ENCODE measurements at places on chromosomes 1 and 21.

GRCh38 chr21:35529171-35529863 lies 480.2 kb upstream of the RUNX1 start:
- peak; percentile 44 for DNase-seq

DNA sequence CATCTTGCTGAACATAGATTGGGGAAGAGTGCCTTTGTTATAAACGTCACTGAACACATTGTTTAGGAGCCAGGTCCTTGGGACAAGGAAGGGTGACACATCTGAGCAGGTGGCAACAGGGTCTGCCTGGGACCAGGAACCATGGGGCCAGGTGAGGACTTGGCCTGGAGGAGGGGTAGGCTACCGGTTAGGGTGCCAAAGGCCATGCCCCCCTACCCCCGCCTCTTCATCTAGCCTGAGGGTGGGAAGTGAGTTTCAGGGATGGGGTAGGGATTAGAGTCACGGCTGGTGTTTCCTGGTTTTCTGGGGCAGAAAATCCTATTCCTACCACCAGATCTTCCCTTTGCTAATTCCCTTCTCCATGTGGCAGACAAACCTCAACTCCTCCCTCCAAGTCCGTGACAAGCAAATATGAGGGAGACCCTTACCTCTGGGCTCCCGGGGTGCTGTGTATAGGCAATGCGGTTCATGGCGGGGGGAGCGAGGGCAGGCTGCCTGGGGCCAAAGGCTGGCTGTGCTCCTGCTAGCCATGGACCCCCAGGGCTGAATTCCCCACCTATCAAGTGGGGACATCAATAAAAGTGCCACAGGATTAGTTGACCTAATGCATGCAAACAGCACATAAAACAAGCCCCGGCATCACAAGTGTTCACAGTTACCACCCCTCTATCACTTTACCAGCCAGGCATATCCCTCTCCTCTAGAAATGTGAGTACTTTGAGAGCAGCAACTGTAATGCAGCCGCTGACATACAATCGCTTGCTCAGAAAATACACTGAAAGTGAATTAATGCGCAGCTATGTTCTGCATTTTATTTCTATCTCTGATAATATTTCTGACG lies 14.5 kb downstream of the CD247 start:
- no peak for DNase-seq

DNA sequence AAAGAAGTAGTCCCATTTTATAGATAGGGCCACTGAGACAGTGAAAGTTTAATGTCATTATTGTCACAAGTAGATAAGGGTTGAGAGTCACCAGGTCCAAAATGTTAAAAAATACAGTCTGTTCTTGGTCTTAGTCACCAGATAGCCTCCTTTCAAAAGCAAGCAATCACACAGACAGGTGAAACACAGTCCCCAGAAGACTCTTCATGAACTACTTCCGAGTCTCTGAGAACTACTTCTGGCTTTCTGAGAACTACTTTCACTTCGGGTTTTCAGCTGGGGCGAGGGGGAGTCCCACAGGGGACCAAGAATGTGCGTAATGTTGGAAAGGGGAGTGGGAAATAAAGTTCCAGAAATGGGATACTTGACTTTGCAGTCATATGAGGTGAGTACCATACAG lies 143.2 kb downstream of the HHIPL2 start:
- DNase-seq: peak; percentile 25

DNA sequence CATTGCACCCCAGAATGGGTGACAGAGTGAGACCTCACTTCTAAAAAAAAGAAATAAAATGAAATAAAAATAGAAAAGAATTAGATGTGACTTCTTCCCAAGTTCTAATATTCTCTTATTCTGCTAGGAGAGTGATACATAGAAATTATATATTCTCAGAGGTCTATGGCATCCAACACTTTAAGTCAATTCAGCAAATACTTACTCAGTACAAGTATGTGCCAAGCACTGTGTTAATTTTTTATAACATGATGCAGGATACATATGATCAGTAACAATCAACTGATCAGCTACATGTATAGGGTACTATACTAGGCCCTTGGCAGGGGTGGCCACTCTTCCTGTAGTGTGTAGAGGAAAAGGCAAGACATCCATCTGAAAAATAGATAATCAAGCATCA lies 13.0 kb upstream of the JAK1 start:
- no peak for DNase-seq

- DNase-seq: no peak
Measured at GRCh38 chr21:46126309-46127238, 28.7 kb downstream of the COL6A2 start.

DNA sequence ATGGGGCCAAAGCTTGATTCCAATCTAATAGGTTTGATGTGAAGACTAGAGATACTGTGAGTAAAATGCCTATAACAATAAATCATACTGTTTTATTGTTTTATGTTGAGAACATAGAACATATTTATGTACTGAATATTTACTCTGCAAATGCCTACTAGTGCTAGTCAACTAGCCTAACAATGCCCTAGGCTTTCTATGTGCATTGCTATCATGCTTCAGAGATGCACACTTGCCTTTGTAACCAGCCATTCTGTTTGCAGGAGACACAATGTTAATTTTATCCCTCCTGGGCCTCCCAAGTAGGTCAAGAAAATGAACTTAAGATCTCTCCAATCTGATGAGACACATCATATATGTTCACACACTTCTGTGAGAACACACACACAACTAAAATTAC lies 530.8 kb upstream of the BEND5 start:
- DNase-seq: no peak

DNA sequence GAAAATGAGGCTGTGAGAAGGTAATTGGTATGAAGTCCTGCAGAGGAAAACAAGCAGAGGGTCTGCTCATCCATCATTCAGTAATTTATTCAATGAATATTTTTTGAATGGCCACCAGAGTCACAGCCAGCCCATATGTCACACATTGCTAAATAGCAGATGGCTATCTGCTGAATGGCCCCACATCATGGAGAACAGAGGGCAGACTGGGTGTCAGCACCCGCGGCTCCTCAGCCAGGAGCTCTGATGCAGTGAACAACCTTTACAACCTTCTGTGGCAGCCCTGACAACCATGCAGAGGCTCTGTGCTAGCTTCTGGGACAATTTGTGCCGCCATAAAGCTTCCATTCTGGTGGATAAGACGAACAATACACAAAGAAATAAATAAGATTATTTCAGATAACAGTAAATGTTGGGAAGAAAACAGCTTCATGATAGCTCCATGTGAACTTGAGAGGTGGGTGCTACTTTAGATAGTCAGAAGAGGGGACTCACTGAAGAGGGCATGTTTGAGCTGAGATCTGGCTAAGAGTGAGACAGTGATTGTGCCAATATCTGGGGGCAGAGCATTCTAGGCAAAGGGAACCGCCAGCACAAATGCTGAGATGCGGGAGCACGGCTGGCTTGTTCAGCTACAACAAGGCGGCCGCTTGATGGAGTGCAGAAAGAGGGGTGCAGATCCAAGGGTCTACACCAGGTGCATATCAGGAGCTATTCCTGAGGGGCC lies 2.8 kb upstream of the C1orf210 start:
- no peak for DNase-seq

DNA sequence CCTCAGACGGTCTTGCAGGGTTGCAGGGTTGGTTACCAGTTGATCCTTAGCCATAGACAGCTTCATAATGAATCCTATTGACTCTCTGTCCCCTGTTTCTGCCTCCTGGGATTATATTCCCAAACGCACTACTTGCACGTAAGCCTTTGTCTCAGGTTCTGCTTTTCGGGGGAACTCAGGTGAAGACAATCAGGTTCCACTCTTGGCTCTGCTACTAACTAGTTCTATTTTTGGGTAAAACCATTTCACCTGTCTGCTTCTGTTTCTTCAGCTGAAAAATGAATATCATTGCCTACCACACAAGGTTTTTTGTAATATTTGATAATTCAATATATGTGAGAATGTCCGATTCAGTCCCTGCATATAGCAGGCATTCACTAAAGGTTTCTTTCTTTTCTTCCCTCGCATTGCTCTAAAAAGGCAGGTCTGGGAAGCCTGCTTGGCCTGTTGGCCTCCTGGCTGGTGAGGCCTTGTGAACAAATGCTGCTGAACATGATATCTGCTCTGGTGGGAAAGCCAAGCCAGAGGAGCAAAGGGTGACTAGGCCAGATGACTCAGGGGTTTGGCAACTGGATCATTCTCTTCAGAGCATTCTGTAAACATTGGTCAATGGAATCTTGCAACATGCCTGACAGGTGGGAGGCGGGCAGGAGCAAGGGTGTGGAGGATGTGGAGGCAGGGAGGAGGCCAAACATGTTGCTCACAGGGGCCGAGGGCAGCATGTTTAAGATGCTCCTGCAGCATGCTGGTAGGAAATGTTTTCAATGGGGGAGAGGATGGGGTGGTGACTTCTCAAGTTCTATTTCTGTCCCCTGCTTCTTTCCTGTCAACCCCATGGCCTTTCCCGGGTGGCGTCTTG lies 23.8 kb downstream of the IER5 start:
- DNase-seq: no peak

DNA sequence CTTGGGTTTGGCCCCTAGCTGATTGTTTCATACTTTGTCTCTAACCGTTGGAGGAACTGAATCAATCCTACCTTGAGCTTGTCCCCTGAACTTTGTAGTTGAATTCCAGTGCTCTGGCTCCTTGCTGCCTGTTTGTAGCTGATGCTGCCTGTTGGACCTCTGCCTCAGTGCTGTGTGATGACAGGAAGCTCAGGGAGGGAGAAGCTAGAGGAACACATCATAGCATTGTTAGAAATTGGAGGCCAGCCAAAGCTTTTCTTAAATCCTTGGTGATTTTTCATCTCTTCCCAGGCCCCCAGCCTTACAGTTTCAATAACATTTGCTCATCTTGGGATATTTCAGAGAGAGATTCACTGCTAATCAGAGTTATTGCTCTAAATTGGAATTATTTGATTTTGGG lies 34.0 kb downstream of the MACF1 start:
- DNase-seq: no peak

DNA sequence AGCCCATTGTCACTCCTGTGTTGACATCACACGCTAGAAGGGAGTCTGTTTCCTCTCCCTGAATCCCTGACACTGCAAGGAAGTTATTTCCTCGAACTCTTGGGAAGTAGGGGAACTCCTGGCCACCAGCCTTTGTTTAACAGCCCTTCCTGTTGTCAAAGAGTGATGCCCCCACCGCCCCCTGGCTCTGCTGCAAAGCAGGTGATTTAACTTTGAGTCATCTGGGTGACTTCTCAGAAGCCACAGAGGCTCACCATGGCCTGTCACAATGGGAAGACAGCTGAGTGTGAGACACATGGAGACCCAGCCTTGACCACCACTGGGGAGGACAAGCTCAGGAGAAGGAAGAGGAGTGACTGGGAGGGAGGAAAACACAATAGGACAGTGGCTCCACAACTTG lies 182.8 kb downstream of the PSMG1 start:
- DNase-seq: no peak

- DNase-seq: no peak
Measured at GRCh38 chr21:42691901-42692559, 38.6 kb downstream of the PDE9A start.

- no peak for DNase-seq
Measured at GRCh38 chr21:19608101-19608621, 1204.6 kb upstream of the TMPRSS15 start.

- DNase-seq: no peak
Measured at GRCh38 chr1:68046423-68046822, 4.0 kb downstream of the DIRAS3 start.

DNA sequence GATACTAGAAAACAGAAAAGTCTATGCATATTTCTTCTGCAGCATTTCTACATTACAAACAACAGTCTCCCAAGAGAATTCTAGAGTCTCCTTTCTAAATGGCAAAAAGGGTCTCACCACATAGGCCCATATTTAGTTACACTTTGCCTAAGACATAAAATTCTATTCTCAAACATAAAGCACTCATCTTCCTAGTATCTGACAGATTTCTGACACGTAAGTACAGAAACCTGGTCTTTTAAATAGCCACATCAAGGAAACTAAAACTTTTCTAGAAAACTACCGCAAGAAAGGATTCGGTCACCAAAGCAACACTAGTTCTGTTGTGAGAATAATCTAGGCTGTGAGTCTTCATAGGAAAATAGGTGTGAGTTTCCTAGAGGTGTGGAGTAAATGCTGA lies 33.6 kb upstream of the CTSK start:
- DNase-seq: peak; percentile 30

GRCh38 chr1:19442154-19443096 lies 42.9 kb downstream of the CAPZB start:
- no peak for DNase-seq

DNA sequence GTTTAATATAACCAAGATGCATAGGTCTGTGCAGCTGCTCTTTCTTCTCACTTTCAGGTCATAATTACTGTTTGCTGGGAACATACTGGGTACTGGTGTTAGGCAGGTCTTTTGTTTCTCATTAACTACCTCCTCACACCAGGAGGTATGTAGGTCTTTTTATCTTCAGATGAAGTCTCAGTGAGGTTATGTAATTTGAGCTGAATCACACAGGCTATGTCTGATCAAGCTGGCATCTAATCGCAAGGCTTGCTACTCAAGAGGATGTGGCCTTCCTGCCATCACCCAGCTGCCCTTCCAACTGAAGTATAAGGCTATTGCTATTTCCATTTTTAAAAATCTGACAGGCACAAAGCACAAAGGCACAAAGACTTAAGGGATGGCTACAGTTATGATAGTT lies 96.4 kb downstream of the RUNX1 start:
- no peak for DNase-seq

GRCh38 chr1:145956781-145957442 lies 905 bp downstream of the LIX1L start:
- no peak for DNase-seq

- DNase-seq: peak; percentile 32
Measured at GRCh38 chr1:21818656-21819055, 6.6 kb downstream of the LDLRAD2 start.

DNA sequence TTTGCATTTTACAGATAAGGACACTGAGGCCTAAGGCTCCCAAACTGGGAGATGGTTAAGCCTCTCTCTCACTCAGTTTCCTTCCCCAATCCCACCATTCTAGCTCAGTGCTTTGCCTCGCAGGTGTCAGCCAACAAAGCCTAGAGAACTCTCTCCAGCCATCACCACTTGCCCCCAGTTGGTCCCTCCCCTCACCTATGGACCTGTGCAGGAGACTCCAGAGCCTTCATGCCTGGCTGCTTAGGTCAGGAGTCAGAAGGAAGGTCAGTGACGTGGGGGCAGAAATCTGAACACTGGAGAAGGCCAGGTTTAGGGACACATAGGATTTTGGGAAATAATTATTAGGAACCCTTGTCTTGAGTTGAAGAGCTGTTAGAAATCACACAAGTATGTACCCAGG lies 295.3 kb downstream of the PTPRU start:
- DNase-seq: no peak

GRCh38 chr1:1255611-1256010 lies 9.1 kb upstream of the C1QTNF12 start:
- DNase-seq: no peak

GRCh38 chr21:31879241-31879650 lies 6.4 kb downstream of the HUNK start:
- DNase-seq: no peak

DNA sequence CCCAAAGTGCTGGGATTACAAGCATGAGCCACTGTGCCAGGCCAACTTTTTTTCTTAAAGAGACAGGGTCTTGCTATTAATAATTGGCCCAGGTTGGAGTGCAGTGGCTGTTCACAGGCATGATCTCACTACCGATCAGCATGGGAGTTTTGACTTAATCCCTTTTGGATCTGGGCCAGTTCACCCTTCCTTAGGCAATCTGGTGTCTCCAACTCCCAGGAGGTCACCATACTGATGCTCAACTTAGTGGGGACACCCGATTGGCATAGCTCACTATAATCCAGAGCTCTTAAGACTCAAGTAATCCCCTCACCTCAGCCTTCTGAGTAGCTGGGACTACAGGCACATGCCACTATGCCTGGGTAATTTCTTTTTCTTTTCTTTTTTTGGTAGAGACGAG lies 64.2 kb upstream of the SCYL3 start:
- DNase-seq: no peak

GRCh38 chr21:17512253-17513213 lies at the start of gene CXADR:
Gene CXADR (plus strand): TSS chr21:17513043. CDS start chr21:17513130, 87 bp downstream.
- peak; percentile 85 for DNase-seq

- no peak for DNase-seq
Measured at GRCh38 chr1:166907051-166907450, 31.0 kb upstream of the TADA1 start.

Measured in CD4-positive, alpha-beta T cell treated with Interleukin-10 for 1 hour (primary cell).